ENCODE measurements at places on chromosomes 4 and X.

GRCh38 chr4:76657443-76657842, 222.4 kb downstream of the SHROOM3 start:
- DNase-seq = no peak

GRCh38 chr4:159979953-159980352, 877.1 kb downstream of the RAPGEF2 start:
- DNase-seq = no peak

DNA sequence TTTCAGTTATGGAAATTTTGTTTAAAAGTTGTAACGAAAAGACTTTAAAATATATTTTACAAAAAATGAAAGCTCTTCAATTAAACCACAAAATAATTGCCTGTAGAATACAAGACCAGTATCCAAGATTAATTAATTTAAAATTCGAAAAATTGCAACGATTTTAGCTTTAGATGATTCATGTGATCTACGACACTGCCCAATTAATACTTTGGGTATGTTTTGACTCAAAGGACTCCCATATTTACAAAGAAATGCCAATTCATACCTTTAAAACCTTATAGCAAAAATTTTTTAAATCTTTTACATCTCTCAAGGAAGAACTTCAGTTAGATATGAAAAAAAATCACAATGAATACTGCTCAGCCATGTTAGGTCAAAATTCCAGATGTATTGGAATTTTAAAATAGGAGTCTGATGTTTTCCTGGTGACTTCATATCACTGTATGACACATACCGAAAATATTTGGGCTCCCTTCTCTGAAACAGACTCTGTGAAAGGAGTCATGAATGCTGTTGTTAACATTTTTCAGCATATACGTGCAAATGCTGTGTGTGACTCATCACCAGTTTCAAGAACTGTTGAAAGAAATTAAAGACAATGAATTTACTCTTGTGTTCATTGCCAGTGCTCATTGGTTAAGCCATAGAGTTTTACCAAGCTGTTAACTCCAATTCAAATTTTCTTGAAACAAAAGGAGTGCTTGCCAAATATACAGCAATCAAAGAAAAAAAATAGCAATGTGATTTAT, 13.8 kb upstream of the SMS start:
- no peak for DNase-seq

DNA sequence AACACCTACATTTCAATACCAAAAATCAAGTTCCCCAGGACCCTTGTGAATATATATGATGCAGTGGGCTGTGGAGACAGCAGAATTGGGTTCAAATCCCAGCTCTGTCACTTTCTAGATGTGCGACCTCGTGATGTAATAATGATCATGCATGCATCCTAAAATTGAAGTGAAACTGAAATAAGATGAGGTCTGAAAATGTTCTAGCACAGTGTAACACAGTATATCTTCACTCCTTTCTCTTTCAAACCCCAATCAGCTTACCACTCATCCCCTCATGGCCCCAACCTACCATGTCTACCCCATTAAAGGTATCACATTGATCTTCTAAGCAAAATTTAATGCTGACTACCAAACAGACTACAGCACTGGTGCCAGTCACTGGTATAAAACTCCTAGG, 69.9 kb upstream of the BRS3 start:
- no peak for DNase-seq

- no peak for DNase-seq
Measured at GRCh38 chrX:17930850-17931249, 69.8 kb upstream of the RAI2 start.

- DNase-seq = no peak
Measured at GRCh38 chr4:159188646-159189045, 85.8 kb downstream of the RAPGEF2 start.

DNA sequence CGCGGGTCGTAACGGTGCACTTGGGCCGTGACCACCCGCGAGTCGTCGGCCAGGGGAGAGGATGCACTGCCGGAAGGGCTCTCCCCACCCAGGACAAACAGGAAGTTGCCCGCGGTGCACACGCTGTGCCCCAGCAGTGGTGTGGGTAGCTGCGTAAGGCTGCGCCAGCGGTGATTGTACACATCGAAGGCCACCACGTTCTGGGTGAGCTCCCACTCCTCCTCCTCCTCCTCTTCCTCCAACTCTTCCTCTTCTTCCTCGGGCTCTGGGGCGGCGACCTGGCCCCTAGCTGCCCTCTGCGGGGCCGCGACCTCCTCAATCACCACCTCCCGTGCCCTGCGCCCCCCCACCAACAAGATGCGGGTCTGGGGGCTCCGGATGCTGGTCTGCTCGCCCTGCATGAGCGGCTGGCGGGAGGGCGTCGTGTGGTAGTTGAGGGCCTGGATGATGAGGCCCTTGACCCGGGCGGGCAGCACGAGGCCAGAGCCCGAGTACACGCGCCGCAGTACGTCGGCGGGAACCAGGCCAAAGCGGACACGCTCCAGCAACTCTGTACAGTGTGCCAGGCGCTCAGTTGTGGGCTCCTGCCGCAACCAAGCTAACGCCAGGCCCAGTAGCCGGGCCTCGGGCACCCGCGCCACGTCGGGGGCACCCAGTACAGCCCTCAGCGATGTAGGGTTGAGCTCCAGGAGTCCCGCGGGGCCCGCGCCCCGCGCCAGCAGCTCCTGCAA, 1.4 kb downstream of the KLHL34 start:
- no peak for DNase-seq

- DNase-seq = no peak
Measured at GRCh38 chrX:66021765-66022631, 17.9 kb downstream of the VSIG4 start.

- DNase-seq = no peak
Measured at GRCh38 chr4:110778521-110778920, 155.6 kb upstream of the PITX2 start.

Data from stimulated activated CD4-positive, alpha-beta T cell treated with anti-CD3 and anti-CD28 coated beads, Interleukin-1b, Interleukin-23, amount 100 ng/mL, for 1 hour (primary cell).